ENCODE measurements at places on chromosomes 1 and 21.

- DNase-seq, result no peak
Measured at GRCh38 chr1:109392037-109392787, 5.5 kb downstream of the SORT1 start.

- no peak for DNase-seq
Measured at GRCh38 chr21:41098481-41099042, 69.4 kb upstream of the BACE2 start.

- DNase-seq, result no peak
Measured at GRCh38 chr1:17405898-17406759, 33.3 kb downstream of the RCC2 start.

- DNase-seq, result no peak
Measured at GRCh38 chr1:100502052-100502792, 35.7 kb upstream of the GPR88 start.

DNA sequence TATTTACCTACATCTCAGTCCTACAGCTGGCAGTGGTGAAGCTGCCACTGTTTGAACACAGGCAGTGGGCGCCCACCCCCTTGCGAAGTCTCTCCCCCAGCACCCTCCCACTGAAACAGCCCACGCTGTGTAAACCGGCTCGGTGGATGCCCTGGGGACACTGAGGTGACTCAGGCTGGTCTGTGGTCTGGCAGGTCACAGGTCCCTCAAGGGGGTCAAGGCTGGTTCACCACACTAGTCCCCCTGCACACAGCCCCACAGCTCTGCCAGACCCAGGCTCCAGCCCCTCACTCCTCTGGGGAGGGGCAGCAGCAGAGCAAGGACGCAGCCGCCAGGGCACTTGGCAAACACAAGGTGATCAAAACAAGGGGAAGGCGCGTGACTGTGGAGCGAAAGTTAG, 7.6 kb downstream of the CHD5 start:
- no peak for DNase-seq

DNA sequence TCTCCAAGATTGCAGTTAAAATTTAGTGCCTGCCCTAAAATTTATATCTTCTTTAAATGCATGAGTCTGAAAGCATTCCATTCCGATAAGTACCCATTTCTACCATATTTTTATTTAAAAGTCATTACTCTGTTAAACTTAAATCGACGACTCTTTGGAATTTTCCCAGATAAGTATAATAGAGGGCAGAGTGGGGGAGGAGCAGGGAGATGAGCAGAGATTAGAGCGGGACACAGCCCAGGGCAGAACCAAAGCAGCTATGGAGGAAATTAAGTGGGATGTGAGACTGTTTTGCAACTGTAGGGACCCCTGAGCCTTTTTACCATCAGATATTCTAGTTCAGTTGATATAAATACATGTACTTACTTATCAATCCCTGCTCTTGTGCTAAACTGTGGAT, 257.9 kb downstream of the FGGY start:
- no peak for DNase-seq

GRCh38 chr1:212118872-212119260, 83.3 kb downstream of the DTL start:
- no peak for DNase-seq

DNA sequence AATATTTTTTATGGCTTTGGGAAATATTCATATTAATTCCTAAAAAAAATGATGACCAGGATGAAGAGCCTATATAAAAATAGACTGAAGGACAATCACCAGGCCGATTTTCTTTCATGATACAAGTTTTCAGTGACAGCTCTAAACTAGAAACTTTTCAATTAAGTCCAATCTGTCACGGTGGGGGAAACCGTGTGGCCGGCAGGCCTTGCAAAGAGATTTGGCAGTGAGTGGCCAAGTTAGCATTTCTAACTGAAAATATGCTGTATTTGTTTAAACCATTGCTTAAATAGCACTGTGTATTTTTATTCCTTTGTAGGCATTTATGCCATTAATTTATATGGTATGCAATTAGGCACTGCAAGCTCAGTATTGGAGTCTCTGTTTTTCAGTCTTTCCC, 294.5 kb upstream of the NRIP1 start:
- no peak for DNase-seq

DNA sequence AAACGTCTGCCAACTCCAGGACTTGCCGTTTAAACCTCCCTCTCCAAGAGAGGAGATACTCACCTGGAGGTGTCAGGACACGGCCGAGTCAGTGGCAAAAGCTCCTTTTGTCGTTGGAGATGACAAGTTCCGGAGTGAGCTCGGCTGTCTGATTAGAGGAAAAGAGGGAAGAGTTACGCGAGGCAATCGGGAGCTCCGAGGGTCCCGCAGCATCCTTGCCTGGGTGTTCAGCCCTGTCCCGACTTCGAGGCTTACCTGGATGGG, 497 bp downstream of the ID3 start:
- no peak for DNase-seq

- DNase-seq, result no peak
Measured at GRCh38 chr1:25053576-25054250, 123.6 kb upstream of the RUNX3 start.

- DNase-seq, result no peak
Measured at GRCh38 chr1:108570998-108571401, 11.1 kb downstream of the EEIG2 start.

DNA sequence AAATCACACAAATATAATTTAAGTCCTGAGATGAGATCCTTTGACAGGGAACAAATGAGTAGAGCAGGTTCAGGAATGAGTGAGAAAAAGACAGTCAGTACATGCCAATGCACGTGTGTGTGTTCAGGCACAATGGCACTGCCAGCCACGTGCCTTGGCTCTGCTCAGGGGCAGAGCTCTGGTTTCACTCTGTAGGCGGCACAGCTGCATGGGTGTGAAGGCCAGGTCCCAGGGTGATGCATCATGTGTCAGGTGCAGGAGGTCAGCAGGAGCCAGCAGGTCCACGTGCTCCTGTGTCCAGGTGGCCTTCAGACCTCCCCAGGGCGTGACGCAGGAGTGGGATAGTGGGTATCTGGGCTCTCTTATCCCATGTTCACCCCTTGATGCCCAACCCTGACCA, 386.1 kb downstream of the KCNH1 start:
- no peak for DNase-seq

DNA sequence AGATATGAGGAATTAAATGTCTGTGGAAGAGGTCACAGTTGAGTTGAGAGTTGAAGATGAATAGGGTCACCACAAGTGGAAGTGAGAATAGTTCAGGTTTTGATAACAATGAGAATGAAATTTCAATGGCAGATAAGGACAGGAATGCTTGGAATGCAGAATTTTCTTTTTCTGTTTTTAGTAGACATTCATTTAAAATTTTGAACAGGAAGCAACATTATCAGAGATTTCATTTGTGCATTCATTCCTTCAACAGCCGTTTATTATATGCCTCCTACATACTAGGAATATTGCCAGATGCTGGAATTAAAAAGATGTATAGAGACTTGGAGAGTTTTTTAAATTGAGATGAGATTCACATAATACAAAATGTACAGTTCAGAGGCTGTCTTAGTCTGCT, 126.8 kb downstream of the ITSN1 start:
- no peak for DNase-seq

DNA sequence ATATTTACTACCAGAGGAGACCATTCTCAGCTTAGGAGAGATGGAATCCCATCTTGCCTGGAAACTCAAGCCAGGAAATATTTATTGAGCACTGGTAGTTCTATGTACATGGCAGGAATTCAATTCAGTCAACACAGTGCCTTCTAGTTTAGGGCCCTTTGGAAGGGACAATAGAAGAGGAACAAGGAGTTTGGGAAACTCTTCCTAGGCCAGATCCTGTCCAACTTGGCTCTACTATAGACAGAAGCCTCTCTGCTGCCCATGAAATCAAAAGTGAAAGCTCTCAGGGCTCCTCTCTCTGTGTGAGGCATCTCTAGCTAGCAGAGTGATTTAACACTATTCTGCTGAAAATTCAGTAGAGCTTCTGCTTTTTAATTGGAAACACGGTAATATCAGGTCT, 244.6 kb upstream of the MAP1LC3C start:
- no peak for DNase-seq

DNA sequence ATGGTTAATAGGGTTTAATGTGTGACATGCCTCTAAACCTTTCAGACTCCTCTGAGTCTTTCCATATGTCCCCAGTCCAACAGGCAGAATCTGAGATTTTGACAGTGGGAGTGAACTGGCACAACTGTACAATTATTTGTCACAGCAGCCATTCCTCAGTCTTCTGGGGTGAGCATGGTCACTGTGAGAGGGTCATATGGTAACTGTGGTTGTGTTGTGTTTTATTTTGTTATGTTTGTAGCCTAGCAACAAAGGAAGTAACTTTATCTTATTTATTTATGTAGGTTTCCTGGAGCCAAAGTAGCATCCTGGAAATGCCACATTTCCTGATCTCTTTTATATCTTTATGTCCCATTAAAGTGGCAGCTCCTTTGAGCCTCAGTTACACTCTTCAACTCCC, 1067.9 kb downstream of the TTLL7 start:
- no peak for DNase-seq

- no peak for DNase-seq
Measured at GRCh38 chr1:61670016-61670415, 54.9 kb downstream of the TM2D1 start.

DNA sequence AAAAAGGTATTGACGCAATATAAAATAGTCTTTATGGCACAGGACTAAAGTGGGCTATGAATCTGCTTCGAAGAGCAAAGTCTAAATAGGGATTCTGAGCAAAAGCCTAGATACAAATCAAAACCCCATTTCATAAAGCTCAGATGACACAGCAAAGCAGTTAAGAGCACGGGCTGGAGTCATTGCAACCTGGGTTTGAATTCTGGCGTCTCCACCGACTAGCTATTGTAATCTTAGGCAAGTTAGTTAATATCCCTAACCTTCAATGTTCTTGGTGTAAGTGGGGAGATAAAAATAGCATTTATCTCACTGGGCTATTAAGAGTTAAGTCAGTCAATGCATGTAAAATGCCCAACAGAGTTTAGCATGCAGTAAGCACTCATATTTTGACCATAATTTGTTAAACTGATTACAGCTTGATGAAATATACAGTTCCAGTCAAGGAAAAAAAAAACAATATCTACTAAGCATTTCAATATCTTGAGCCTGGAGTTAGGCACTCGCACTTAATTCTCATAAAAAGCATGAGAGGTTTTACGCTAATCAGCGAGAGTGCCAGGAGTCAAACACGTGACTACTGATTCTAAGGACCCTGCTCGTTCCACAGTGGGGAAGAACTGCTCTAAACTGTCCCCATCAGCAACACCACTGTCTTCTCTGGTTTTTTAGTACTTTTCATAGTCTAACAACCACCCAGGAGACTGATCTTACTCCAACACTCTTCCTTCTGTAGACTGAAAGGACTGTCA, 75.5 kb downstream of the JAK1 start:
- no peak for DNase-seq

- DNase-seq, result no peak
Measured at GRCh38 chr1:14715266-14715665, 116.8 kb downstream of the KAZN start.

- DNase-seq, result no peak
Measured at GRCh38 chr1:172939475-172939874, 111.3 kb downstream of the TNFSF18 start.

DNA sequence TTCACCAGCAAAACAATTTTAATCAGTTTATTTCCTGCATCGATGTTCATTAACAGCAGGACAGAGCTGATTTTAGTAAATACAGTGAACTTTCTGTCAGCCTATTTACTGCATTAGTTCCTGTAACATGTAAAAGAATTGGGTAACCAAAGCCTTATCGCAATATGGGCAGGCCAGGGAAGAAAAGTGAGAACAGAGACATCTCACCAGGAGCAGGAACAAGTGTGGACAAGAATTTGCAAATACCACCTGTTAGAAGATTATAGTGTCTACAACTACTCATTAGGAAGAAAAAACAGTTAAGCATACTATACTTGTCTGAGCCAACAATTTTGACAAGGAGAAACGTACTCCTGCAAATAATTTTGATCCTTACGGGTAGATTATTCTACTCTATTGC, 1293.9 kb downstream of the PLA2G4A start:
- DNase-seq, result no peak

DNA sequence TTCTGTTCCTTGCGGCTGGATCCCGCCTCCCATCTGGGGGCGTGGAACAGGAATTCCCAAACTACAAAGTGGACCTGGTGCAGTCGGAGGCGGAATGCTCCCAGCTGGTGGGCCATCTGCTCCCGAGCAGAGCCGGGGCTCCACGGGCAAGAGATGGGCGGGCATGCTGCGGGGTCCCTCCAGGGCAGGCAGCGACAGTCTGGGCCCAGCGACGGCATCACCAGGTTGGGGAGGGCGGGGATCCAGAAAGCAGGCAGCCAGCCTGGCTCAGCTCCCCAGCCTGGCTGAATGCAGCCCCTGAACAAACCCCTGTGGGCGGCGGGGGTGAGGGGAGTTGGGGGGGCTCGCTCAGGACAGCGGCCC, 3.6 kb downstream of the MEGF6 start:
- no peak for DNase-seq

DNA sequence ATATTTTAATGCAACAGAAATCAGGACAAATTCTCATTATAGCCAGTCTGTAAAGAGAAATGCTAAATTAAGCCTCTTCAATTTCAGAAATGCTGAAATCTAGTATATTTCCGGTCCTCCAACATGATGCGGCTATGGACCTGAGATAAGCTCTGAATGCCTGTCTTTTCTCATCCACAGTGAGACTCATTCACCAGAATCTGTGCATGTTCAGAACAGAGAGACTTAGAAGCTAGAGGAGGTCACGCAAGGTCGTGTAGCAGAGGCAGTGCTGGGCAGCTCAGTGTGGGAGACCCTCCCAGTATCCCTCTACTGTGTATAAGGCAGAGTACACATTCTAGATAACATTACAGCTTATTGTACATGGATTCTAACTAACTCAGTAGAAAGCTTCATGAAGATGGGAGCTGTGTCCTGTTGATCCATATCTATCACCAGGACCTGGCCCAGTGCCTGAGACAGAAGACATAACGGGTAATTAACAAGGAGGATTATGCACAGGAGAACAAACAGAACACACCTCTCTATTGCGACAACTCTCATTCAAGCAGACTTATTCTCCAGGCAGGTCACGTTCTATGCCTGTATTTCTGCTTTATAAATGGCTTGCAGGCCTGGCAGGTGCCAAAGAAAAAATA, 97.0 kb upstream of the COA6 start:
- no peak for DNase-seq

- no peak for DNase-seq
Measured at GRCh38 chr1:174818014-174818616, 181.6 kb upstream of the CACYBP start.

DNA sequence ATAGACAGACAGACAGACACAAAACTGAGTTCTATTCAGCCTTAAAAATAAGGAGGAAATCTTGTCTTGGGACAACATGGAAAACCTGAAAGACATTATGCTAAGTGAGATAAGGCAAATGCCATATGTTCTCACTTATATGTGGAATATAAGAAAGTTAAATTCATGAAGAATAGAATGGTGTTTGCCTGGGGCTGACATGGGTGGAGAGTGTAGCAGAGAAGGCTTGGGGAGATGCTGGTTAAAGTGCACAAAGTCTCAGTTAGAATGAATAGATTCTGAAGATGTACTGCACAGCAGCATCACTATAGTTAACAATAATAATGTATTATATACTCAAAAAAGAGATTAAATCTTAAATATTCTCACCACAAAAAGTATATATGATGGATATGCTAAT, 355.5 kb downstream of the LRRIQ3 start:
- no peak for DNase-seq

Measured in T-helper 9 cell (primary cell).